ENCODE measurements at places on chromosomes 4 and X. TPM values are rescaled to one million over a fixed set of nuclear protein-coding genes. Genes with fewer than 3 reads are reported as not detected.

PLAC1 gene
- total RNA-seq, result not detected

STPG2 gene
- 0.50 TPM for total RNA-seq

PNMA6A gene
- total RNA-seq, result 2.7 TPM

PIR gene
- total RNA-seq, result 9.7 TPM

PFKFB1 gene
- total RNA-seq, result 0.14 TPM

PABPC1L2A gene
- not detected for total RNA-seq

MAPK10 gene
- total RNA-seq, result 6.3 TPM

SMIM10 gene
- 6.7 TPM for total RNA-seq

CNGA1 gene
- 0.85 TPM for total RNA-seq

UGT2B10 gene
- not detected for total RNA-seq

MAGEA2 gene
- not detected for total RNA-seq

SLC26A1 gene
- 0.19 TPM for total RNA-seq

TRMT10A gene
- 4.6 TPM for total RNA-seq

MGARP gene
- total RNA-seq, result 2.0 TPM

VCX gene
- not detected for total RNA-seq

GAGE12F gene
- total RNA-seq, result not detected

FAM47A gene
- total RNA-seq, result not detected

CXCL1 gene
- total RNA-seq, result 1.0 TPM

MMRN1 gene
- total RNA-seq, result 1.5 TPM

ANOS1 gene
- 9.5 TPM for total RNA-seq

PNMA6F gene
- not detected for total RNA-seq

SH3RF1 gene
- 13.0 TPM for total RNA-seq

ZCCHC18 gene
- total RNA-seq, result 0.14 TPM

PLP1 gene
- 6.4 TPM for total RNA-seq

MAGEB2 gene
- total RNA-seq, result not detected

ARHGAP24 gene
- total RNA-seq, result 16.1 TPM

IL15 gene
- total RNA-seq, result 15.1 TPM

SATL1 gene
- 0.06 TPM for total RNA-seq

GRIA2 gene
- not detected for total RNA-seq

CTAG2 gene
- not detected for total RNA-seq

XK gene
- total RNA-seq, result 7.4 TPM

YY2 gene
- 0.56 TPM for total RNA-seq

NSUN7 gene
- total RNA-seq, result 1.4 TPM

Data from heart left ventricle (tissue), 16 donors.